Cardiac septum (tissue), 1 donor: ENCODE measurements at places on chromosomes 5 and 9. TPM values are rescaled to one million over a fixed set of nuclear protein-coding genes. Genes with fewer than 3 reads are reported as not detected.

Gene MRPL50
- total RNA-seq, result 14.1 TPM

Gene BARHL1
- total RNA-seq, result not detected

DNA sequence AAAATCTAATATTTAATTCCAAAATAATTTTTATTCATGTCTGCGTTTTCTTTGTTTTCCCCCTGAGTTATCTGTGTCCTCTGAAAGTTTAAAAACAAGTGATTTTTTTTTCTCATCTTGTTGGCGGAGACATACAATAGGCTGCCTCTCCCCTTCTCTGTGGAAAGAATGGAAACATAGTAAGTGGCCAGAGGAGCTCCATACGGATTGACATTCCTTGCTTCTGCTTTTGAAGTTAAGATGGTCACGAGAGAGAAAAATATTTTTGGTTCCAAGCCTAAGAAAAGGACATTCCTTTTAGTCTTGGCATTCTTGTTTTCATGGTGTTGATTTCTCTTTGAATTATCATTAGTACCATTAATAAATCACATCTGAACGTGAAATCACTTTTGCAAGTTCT is 28.3 kb downstream of the ZNF462 start:
- DNase-seq, result no peak

DNA sequence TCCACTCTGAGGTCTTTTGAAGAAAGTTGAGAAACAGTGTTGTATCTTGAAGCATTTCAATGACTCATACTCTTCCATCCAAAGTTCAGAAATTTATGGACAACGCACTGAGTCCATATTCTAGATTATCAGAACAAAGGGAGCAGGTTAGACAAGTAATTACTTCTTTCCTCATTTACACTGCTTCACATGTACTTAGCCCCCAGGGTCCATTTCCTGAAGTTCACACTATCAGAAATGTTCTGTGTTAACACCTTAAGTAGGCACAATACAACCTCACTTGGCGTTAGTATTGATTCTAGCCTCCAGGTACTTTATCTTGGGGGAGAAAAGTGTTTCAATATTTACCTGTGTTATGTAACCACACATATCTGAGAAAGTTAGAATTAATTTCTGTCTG is 487.9 kb upstream of the DMAC1 start:
- no peak for DNase-seq

GRCh38 chr9:14455243-14455642 is 141.3 kb upstream of the NFIB start:
- no peak for DNase-seq
